ENCODE measurements at places on chromosomes 5 and 9. TPM values are rescaled to one million over a fixed set of nuclear protein-coding genes. Genes with fewer than 3 reads are reported as not detected.

Gene PROP1
- not detected for polyA plus RNA-seq

- DNase-seq: no peak
These were observed 1.0 kb upstream of the TNFSF8 start for GRCh38 chr9:114931407-114931806.

GRCh38 chr9:71459082-71459481 is 309.2 kb downstream of the CEMIP2 start:
- DNase-seq: no peak

GRCh38 chr5:39759701-39760100 is 334.9 kb upstream of the DAB2 start:
- no peak for DNase-seq

DNA sequence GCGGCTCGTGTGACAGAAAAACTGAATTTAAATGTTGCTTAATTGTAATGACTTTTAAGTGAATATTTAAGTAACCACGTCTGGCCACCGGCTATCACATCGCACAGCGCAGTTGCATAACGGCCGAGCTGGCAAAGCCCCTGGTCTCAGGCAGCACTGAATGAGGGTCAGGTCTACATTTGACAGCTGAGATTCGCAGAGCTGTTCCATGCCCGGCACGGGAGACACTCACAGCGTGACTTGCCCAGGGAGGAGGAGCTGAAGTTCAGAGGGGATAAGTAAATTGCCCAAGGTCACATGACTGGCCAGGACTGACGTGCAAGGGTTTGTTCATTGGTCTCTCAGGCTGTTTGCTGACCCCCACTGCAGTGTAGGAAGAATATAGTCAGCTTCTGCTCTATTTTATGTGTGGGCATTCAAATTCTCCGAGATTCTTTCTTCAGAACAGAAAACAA is 17.4 kb upstream of the COL5A1 start:
- no peak for DNase-seq

DNA sequence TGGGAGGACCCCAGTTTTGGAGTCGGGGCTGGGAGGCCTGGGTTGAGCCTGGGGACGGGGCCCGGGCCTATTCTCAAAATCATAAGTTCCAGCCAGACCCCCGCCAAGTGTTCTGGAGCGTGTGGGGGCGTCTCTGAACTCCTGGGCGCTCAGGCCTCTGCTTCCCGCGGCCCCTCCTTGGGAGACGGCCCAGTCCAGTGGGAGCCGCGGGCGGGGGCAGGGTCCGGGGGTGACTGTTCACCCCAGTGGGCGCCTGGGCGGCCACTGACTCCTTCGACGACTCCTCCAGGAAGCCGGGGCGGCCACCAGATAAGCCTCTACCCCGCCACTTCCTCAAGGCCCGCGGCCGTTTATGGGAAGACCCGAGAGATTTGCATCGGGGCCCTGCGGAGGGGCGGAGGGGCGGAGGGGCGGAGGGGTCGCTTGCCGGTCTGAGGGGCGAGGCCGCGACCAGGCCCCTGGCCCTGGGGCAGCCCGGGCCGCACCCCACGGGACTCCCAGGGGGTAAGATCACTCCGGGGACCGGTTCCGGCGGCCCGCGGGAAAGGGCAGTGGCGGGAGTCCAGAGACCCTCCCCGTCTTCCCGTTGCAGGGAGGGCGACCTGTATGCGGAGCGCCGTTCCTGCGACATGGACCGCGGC is 655 bp downstream of the TOR4A start:
- no peak for DNase-seq
